ENCODE measurements at places on chromosomes 6 and 20.

- DNase-seq = no peak
Measured at GRCh38 chr6:38080360-38080759, 260.8 kb downstream of the ZFAND3 start.

DNA sequence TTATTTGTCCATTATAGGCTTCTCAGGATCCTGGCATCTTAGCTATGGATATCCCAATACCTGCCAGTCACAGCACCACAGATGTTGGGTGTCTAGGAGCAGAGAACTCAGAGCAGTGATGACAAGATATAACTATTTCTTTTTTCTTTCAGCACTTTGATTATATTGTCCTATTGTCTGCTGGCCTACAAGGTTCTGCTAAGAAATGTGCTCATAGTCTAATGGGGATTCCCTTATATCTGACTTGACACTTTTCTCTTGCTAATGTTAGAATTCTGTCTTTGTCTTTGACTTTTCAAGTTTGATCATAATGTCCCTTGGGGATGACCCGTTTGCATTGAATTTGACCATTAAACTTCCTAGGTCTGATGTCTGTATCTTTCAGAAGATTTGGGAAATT lies 270.4 kb downstream of the OGFRL1 start:
- no peak for DNase-seq

DNA sequence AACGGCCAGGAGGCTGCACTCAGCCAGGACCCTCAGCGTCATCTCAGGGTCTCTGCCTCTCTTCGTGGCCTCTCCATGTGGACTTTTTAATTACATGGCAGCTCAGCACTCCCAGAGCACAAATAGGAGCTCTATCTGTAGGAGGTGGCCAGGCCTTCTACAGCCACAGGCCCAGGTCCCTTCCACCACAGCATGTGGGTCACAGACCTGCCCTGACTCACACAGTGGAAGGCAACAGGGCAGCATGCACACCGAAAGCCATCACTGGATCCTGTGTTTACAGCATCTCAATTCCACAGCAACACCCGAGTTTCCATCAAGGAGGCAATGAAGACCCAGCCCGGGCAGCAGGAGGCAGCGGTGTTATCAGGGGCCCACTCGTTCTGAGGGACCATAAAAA lies 65.8 kb upstream of the CD93 start:
- DNase-seq = no peak

- no peak for DNase-seq
Measured at GRCh38 chr6:74939151-74939708, 266.6 kb downstream of the COL12A1 start.

GRCh38 chr6:35498422-35499067 lies 1.7 kb upstream of the TEAD3 start:
- no peak for DNase-seq

Measured in GM03348 (cell line).